ENCODE measurements at places on chromosomes 2 and 18.

GRCh38 chr2:236916181-236916580 is 169.5 kb upstream of the COPS8 start:
- DNase-seq = no peak

GRCh38 chr2:110865188-110865587 is 132.8 kb downstream of the ACOXL start:
- DNase-seq = no peak

- DNase-seq = no peak
Measured at GRCh38 chr2:220432645-220433044, 805.2 kb downstream of the SLC4A3 start.

- DNase-seq = no peak
Measured at GRCh38 chr2:69238449-69239031, 148.5 kb downstream of the GFPT1 start.

DNA sequence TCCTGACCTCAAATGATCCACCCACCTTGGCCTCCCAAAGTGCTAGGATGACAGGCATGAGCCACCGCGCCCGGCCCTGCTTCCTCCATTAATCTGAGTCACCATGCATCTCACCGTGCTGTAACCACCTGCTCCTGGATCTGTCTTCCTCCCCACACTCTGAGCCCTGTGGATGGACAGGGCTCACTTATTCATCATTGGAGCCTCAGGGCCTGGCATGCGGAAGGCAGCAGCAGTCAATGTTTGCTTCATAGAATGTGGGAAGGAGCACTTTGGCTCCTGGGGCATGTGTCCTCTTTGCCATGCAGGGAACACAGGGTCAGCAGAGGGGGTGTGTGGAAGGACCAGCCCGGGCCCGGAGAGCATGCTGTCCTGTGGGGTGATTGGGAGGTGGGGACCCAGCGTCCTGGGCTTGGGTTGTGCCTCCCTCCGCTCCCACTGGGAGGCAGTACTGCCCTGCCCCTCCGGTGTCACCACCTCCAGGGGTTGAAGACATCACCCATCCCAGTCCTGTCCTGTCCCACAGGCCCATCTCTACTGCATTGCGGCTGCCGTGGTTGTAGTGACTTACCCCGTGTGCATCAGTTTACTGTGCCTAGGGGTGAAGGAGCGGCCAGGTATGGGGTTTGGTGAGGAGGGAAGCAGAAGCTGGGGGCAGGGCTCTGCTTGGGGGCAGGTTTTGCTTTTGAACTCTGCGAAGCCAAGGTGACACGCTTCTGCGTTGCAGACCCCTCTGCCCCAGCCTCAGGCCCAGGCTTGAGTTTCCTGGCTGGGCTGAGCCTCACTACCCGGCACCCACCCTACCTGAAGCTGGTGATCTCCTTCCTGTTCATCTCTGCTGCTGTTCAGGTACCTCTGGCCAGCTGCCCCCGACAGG is 11.5 kb downstream of the MFSD2B start:
- DNase-seq = no peak

DNA sequence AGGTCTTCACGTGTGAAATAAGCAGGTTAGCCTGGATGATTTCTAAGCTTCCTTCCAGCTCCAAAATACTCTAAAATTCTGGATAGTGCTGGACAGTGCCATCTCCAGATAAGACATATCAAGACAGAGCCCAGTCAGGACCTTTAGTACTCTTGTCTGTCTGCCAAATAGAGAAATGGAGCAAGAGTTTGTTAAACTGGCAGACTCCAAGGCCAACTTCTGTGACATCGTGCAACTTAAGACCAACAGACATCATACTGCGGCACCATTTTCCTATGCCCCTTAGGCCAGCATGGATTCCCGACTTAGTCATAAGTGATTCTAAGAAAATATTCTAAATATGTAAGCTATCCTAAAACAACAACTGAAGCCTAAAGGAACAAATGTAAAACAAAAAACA is 118.6 kb downstream of the RBMS1 start:
- no peak for DNase-seq

DNA sequence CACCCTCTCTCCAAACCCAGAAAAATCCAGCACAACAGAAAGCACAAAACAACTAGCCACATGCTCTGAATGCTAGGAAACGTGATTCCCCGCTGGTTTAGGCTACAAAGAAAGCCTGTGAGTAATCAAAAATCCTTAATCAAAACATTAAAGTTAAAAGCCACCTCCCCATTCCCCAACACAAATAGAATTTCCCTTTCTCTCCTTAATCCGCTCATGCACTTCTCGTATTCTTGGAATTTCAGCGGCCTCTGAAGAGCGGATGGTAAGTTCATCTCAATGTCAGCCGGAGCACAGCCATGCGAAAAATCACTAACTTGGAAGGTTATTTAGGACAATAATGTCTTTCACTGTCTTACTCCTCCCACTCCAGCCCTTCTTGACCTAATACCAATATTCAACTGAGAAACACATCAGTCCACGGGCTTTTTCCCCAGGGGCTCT is 126.7 kb downstream of the OSBPL1A start:
- DNase-seq = no peak

DNA sequence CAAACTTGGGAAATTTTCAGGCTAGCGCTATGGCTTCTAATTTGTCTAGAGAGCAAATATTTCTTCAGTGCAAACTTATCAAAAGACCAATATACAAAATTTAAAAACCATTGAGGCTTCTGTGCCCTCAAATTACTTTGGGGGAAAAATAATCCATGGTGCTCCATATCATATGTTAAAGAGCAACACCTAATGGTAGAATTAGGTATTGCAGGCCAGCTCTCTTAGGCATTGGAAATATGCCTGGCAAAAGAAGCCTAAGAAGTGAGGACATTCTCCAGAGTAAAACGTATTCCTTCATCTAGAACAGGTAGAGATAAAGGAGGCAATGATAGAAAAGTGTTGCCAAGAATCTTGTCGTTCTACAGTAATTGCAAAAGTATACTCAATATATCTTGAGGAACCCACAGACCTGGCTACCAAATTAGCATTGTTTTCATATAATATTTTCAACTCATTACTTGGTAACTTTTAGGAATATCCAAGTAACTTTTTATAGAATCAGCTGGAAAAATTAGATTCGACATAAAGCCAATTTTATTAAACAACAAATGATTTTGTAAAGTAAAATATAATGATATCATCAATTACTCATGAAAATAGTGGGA is 401.1 kb downstream of the BCL11A start:
- no peak for DNase-seq

DNA sequence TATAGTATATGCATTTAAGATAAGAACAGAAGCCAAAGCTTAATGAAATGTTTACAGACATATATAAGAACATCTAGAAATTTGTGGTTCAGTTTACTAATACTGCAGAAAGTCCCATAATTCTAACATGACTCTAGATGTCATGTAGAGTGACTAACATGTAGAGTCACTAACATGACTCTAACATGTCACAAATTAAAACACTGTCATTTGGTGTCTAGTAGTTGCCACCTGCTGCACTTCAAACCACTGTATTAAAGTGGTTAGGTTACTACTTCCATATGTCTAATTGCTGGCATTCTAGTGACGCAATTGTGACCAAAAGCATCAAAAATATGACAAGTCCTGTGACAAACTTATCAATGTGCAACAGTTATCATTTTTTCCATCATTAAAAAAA is 100.2 kb upstream of the WDR75 start:
- DNase-seq = no peak

DNA sequence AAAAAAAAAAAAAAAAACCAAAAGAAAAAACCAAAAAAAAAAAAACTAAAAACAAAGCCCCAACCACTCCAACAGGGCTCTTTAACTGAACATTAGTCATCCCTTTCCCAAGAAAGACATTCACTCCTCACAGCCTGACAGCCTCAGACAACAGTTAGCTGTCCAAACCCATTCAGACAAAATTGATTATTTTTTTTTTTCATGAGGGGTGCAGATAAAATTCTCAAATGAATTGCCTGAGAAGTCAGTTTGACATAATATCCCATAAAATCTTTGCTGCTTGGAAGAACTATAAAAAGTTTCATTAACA is 206.1 kb upstream of the REV1 start:
- no peak for DNase-seq

DNA sequence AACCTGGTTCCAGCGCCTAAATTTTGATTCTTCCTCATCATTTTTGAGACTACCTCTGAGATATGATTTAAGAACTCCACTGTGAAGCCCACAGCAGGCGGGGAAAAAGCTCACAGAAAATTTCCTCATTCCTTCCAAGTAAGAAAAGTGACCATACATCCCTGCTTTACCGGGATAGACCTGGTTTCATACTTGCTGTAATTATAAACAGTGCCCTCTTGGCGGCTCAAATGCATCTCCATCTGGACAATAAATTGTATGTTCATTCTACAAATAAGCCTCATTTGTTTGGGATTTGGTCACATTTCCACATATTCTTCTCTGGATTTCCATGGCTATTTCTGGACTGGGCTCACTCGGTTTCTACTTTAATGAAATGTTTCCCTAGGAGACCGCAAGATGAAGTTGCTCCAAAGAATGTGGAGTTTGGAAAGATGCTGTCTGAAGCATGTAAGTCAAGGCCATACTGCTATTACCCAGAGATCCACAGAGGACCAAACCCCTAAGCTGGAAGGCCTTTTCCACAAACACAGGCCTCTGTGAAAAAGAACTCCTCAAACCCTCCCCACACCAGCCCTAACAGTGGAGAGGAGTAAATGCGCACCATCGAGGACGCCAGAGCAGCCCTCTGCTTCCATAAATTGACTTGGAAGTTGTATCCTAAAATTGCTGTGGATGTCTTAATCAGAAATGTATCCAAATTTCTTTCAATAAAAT is 13.9 kb downstream of the STAT1 start:
- DNase-seq = no peak

DNA sequence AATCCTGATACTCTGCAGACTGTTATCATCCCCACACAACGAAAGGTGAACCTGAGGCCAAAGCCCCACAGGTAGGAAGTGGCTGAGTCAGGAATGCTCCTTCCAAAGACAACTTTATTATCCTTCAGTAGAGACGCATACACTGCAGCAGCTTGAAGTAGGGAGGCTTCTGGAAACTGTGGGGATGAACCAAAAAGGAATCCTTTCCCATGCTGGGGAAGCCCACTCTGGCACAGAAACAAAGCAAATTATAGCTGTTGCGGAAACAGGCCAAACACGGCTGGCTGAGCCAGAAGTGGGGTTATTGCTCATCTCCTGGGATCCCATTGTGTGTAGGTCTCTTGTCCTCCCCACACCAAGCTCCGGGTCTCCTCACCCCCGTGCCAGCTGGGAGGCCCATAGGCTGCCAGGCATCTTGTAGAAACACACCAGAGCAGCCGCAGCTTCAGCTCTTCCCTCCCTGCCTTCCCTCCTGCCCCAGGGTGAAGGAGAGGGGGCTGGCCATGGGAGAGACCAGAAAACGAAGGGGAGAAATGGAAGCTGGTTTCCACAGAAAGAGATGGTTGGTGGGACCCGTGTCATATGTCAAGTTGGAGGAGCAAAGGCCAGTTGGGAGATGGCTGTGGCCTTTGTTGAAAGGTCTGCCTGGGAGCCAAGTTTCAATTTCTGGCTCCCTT is 176.9 kb upstream of the NABP1 start:
- peak; percentile 54 for DNase-seq

- DNase-seq = no peak
Measured at GRCh38 chr2:7891312-7891711, 790.5 kb upstream of the ID2 start.

GRCh38 chr18:64659196-64659595 is 510.3 kb upstream of the LINC00305 start:
- no peak for DNase-seq

DNA sequence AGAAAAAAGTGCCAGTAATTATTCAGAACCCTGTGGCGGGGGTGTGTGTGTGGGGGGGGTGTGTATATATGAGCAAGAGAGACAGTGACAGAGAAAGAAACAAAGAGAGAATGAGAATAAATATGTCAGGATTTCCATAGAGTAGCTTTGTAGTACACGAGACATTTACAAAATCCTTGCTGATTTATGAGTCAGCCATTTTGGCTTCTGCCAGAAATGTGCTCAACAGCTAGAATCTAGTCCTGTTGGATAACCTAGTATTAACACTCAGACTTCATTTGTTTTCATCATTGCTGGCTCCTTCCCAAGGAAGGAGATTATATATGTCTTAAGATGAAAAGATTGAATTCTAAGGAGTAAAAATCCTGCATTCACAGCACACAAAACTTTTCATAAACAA is 140.5 kb upstream of the HNRNPA3 start:
- no peak for DNase-seq

GRCh38 chr2:227163998-227164762 is at the start of the genes COL4A3 and COL4A4:
TSS of gene COL4A3 (plus strand) at chr2:227164624. CDS start at chr2:227164727, 103 bp downstream.
TSS of gene COL4A4 (minus strand) at chr2:227164205. CDS start at chr2:227147483, 16,722 bp downstream.
- DNase-seq = peak; percentile 13

GRCh38 chr2:97963079-97963406 is 32.7 kb downstream of the TMEM131 start:
- no peak for DNase-seq

DNA sequence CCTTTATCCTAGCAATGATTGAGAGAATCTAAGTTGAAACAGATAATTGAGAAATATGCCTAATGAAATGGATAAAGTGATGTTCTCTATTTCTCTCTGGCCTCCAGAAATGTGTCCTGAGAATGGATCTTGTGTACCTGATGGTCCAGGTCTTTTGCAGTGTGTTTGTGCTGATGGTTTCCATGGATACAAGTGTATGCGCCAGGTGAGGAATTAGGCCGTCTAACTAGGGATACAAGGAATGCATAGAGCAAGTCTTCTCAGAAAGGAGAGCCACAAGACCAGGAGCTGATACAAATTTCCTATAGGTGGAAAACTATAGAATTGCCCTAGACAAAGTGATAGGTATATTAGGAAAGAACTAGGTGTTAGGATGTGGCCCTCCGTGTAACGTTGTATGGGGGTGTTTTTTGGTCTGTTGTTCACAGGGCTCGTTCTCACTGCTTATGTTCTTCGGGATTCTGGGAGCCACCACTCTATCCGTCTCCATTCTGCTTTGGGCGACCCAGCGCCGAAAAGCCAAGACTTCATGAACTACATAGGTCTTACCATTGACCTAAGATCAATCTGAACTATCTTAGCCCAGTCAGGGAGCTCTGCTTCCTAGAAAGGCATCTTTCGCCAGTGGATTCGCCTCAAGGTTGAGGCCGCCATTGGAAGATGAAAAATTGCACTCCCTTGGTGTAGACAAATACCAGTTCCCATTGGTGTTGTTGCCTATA is 592 bp upstream of the CAD start:
- no peak for DNase-seq

DNA sequence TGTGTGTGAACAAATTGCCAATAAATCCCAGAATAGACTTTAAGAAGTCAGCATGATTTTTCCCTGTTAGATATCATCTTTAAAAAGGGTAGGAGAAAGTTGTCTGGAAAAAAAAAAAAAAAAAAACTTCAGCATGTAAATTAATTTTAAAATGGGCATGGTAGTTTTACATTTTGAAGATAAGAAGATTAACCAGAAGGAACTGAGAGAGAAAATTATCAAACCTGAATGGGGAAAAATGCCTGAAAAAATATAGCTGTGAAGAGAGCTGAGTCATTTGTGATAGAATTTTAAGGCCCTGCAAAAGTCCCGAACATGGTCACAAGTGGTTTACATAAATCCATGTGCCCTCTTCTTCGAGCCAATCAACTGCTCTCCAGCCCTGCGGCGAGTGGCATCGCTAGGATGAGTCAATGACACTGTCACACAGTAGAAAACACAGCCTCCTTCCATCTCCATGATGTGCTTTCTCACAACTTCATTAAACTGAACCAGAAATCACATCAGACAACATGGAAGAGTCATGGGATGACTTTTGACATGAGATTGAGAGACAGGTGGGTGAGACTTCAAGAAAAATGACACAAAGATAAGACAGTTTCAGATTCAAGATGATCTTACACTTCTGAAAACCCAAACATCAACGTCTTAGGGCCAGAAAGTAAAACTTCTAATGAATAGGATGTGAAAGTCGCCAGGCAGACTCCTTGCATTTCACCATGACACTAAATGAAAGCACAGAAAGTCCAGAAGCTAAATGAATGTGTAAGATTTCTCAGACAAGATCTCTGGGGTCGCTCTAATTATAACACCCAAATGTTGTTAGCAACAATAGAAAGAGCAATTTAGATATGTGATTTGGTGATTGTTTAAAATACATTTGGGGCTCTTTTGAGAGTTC is 273.0 kb upstream of the ID2 start:
- DNase-seq = no peak

Measured in NCI-H446 (cell line).